CD4-positive, alpha-beta T cell treated with Interleukin-6 for 4 hours (primary cell): ENCODE measurements at places on chromosomes 3 and 15.

GRCh38 chr15:29289173-29289572, 19.6 kb upstream of the NSMCE3 start:
- DNase-seq, result no peak

DNA sequence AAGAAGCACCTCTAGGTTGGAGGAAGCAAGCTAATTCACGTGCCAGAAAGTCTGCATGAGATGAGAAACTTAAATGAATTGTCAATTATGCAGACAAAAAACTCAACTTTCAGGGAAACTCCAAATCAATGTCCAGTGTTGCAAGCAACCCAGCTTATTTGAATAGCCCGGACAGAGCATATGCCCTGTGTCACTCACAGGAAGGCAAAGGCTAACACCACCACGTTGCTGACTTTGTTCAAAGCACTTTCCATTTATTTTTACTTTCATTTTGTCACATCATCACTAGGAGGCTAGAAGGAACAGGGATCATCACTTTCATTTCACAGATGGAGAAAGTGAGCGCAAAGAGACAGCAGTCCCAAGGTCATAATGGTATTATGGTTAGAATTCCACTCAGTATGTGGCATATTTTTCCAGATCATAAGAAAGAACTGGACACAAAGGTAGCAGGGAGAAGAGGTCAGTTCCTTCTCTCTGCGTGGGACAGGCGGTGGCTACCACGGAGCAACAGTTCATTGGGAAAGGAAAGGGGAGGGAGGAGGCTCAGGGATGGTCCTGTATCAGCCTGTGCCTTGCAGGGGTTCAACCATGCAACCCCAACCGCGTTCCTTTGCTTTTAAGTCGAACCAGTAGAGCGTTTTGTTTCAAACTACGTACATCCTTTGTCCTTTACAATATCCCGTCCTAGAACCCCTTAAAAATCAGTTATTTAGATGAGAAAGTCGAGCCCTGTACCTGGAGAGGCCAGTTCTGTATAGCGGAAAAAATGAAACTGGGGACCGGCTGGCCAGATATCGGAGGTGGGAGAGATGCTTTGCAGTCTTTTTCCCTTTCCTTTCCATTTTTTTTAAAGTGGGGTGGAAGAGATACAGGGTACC, 1.1 kb downstream of the HEG1 start:
- DNase-seq, result peak; percentile 34

GRCh38 chr3:128254967-128255366, 101.7 kb downstream of the EEFSEC start:
- no peak for DNase-seq

- DNase-seq, result no peak
Observed at GRCh38 chr3:1131166-1131565, 38.3 kb downstream of the CNTN6 start.

- DNase-seq, result peak; percentile 4
Observed at GRCh38 chr15:50128266-50128665, 9.2 kb upstream of the ATP8B4 start.

- DNase-seq, result peak; percentile 19
Observed at GRCh38 chr3:13110678-13111116, 37.5 kb upstream of the IQSEC1 start.

GRCh38 chr3:149151843-149152242, 22.4 kb downstream of the HPS3 start:
- no peak for DNase-seq

GRCh38 chr15:98905963-98906711, 101.5 kb downstream of the PGPEP1L start:
- no peak for DNase-seq

GRCh38 chr3:150765949-150766720, 3.2 kb upstream of the SIAH2 start:
- DNase-seq, result no peak

GRCh38 chr3:15204005-15204404, 2.0 kb upstream of the CAPN7 start:
- DNase-seq, result no peak

DNA sequence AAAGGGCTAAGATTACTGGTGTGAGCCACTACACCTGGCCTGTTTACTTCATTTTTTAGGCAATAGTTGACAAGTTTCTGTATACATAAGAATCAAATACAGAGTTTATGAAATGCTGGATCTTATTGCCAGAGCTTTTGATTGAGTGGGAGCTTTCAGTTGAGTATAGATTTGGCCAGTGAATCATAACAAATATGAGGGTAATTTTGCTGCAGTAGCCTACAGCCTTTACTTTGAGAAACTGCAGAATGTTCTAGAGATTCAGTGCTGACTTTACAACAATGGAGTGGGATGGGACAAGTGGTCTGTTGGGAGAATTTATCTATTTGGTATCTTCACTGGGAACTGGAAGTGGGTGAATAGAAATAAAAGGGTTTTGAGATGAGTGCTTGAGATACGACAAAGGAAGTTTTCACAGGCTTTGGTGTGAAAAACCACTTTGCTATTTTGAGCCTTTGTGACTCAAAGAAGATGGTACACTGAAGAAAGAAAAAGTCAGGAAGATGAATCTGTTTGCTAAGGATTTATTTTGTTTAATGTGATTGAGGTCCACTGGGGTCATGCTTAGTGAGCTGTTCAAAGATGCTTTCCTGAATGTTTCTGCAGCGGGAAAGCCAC, 227.8 kb downstream of the UBE2E2 start:
- DNase-seq, result no peak

- no peak for DNase-seq
Observed at GRCh38 chr15:95739131-95739530, 591.4 kb upstream of the NR2F2 start.

DNA sequence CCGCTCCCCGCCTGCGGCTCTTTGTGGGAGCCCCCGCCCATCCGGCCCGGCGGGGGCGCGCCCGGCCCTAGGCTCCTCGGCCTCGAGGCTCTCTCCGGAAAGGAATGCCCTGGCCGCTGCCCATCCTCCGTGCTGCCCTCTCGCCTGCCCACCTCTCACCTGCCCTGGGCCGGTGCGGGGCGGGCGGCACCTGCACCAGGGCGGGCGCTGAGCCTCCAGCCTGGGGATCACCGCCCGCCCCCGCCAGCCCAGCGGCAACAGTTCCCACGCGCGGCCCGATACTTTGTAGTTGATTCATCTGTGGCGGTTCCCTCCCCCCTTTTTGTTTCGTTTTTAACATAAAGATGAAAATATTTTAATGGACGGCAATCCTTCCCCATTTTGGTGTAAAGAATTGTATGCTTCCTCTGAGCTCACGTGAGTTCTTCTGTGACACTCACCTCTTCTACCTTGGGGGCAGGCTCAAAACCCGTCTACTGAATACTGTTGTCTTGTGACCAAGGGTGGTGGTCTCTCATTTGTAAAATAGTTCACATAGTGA, 1.9 kb downstream of the KLF13 start:
- peak; percentile 77 for DNase-seq

DNA sequence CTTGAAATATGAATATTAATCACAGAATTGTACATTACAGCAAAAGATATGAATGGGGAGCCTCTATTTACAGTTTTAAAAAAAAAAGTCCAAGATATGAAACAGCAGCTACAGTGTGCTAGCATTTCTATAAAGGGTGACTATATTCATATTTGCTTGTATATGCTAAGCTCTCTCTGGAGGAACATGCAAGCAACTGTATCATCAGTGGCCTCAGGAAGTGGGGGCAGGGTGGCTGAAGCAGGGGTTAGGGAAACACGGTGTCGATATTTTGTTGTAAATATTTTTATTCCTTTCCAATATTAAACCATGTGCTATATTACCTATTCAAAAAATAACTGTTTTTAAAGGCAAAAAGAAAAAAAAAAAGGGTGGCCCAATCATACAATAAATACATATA, 2.3 kb downstream of the UACA start:
- no peak for DNase-seq

GRCh38 chr3:23985747-23986544, 40.9 kb downstream of the NR1D2 start:
- DNase-seq, result no peak

GRCh38 chr15:74620636-74621545, 5.3 kb downstream of the CLK3 start:
- DNase-seq, result peak; percentile 73

- DNase-seq, result no peak
Observed at GRCh38 chr3:72791161-72791560, 57.1 kb downstream of the SHQ1 start.

- DNase-seq, result no peak
Observed at GRCh38 chr3:123046262-123047061, 18.9 kb upstream of the SEMA5B start.

- DNase-seq, result no peak
Observed at GRCh38 chr15:73869216-73869995, 4.0 kb upstream of the TBC1D21 start.

DNA sequence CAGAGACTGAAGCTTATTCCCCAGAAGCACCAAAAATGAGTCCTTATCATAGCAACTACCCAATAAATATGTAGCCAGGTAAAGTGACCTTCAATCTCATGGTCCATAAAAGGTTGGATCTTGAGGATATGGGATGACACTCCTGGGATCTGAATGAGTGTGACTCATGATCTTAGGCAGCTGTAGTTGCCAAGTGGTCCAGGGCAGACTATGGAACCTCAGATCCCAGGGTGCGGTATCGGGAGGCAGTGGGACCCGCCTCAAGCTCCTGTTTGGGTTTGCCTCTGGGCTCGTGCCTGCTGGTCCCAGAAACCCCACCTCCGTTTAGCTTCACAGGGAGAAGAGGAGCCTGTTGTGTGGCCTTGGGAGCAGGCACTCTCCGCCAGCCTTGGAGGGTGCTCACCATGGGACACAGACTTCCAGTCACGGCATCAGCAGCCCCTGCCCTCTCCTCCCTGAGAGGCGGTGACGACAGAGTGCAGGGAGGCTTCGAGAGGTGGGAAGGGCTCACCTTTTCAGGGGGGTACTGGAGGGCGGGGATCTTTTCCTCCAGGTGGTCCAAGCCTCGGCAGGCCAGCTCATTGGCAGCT, 8.1 kb downstream of the PLIN1 start:
- DNase-seq, result no peak

- DNase-seq, result no peak
Observed at GRCh38 chr3:170750478-170750830, 119.5 kb downstream of the RPL22L1 start.

DNA sequence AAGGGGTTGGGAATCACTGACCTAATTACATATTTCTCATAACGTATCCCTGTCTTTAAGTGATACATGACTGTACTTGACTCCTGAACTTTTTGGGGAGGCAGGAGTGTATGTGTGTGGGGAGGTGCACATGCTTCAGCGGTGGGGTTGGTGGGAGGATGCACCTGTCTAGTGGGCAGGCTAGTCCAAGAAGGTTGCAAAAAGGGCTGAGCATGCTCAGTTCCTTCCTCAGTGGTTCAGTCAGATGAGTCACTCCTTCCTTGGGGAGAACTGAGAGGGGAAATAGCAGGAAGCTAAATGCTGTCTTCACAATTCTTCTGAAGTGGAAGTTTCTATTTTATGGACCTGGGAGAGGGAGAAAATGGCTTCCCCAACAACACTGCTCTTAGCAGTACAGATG, 24.6 kb upstream of the AP4E1 start:
- DNase-seq, result peak; percentile 49

DNA sequence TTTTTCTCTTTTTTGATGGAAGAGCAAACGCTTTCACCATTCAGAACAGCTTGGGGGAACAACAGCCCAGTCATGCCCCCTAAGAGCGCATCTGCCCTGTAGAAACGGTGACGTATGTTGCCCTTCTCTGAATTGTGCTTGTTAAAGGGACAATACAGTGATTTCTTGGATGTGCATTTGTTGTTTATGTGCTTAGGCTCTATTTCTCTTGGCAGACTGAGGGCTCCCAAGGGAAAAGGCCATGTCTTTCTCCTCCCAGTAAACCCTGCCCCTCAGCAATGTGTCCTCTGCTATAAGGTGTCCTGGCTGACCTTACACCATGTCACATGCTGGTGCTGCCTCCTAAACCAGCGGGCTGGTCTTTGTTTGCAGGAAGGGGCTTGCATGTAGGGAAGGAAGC, 346.1 kb downstream of the EPHB1 start:
- no peak for DNase-seq

DNA sequence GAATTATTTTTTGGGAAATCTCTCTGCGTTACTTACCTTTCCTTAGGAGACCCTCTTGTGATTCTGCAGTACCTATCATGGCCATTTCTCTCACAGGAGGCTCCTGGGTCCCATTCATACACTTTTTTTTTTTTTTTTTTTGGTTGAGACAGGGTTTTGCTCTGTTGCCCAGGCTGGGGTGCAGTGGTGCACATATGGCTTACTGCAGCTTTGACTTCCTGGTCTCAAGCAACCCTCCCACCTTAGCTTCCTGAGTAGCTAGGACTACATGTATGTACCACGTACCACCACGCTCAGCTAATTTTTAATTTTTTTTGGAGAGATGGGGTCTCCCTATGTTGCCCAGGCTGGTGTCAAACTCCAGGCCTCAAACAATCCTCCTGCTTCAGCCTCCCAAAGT, 36.1 kb downstream of the TRAK1 start:
- no peak for DNase-seq

DNA sequence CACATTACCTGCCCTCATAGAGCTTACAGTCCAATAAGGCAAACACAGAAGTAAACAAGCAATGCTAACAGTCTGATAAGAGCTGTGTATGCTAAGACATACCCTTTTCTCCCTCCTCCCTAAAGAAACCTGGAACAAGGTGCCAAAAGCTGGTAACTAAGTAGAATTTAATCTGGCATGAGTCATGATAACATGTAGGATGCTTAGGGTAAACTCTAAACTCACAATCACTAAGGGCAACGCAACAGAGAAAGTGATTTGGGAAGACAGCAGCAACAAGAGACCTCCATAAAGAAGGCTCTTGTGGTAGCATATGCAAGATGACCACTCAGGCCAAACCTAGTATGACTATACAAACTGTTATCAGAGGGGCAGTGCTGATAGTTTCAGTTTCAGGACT, 55.5 kb downstream of the MYO1E start:
- no peak for DNase-seq

- DNase-seq, result no peak
Observed at GRCh38 chr3:10855083-10855870, 39.2 kb downstream of the SLC6A11 start.

GRCh38 chr3:159540882-159541495, 447.6 kb upstream of the IL12A start:
- no peak for DNase-seq

GRCh38 chr3:13954741-13955483, 75.0 kb upstream of the WNT7A start:
- no peak for DNase-seq

GRCh38 chr3:143330296-143330868, 210.8 kb downstream of the CHST2 start:
- no peak for DNase-seq

DNA sequence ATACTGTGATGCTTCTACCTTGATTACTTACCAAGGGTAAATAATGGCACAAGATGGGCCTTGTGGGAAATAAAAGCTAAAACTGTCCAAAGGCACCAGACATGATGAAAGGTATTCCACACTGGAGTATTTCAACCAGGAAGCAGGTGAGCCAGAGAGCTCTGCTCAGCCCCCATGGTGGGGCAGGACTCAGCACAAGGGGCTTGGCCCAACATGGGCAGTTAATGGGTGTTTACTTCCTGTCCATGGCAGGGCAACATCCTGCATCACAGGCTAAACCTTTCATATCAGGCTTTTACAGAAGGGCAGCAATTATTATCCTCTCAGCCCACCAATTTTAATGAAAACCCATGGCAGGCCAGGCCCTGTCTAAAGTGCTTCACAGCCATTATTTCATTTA, 38.2 kb downstream of the MAGI1 start:
- DNase-seq, result no peak

- no peak for DNase-seq
Observed at GRCh38 chr3:127438371-127438770, 150.5 kb upstream of the PRR20G start.
